ENCODE measurements at places on chromosomes 6 and 20.

GRCh38 chr6:143018955-143019354 lies 41.7 kb upstream of the AIG1 start:
- DNase-seq, result no peak

DNA sequence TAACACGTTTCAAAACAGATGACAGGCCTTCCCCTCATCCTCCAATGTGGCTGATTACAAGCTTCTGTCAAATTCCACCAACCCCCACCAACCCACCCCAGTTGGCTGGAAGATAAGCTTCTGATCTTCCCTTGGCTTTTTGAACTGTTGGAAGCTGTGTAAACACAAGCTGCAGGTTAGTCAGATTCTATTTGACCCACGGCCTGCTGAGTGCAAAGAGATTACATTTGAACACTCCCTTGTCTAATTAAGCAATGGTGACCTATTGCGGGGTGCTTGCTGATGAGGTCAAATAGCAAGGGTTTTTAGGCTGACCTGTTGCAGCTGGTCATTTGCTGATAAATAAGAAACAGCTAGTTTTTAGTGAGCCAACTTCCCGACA lies 379.7 kb downstream of the BMP2 start:
- DNase-seq, result no peak

GRCh38 chr6:84362193-84362821 lies 134.9 kb upstream of the CEP162 start:
- no peak for DNase-seq

- DNase-seq, result no peak
Observed at GRCh38 chr6:89144354-89144906, 1.4 kb upstream of the PM20D2 start.
